ENCODE measurements at places on chromosomes 7 and 10. TPM values are rescaled to one million over a fixed set of nuclear protein-coding genes. Genes with fewer than 3 reads are reported as not detected.

The ADCY1 gene
- total RNA-seq: 3.9 TPM

The SLC39A12 gene
- 0.29 TPM for total RNA-seq

The PRPS1L1 gene
- total RNA-seq: not detected

The SPOCK2 gene
- 187 TPM for total RNA-seq

The TMEM184A gene
- 4.4 TPM for total RNA-seq

Measured in upper lobe of right lung (tissue), 1 donor.